IMR-90 (cell line): ENCODE measurements at places on chromosomes 5 and 9. TPM values are rescaled to one million over a fixed set of nuclear protein-coding genes. Genes with fewer than 3 reads are reported as not detected.

ACOT12 gene
- total RNA-seq: not detected in 2 replicates

GRCh38 chr9:84851935-84852585 lies 182.5 kb downstream of the NTRK2 start:
- DNase-seq: peak; percentile 11
- H3K27me3 ChIP-seq: no peaks in the 10 kb centered on the region
- H3K36me3 ChIP-seq: no peaks in the 10 kb centered on the region
- no peaks in the 10 kb centered on the region for H3K4me1 ChIP-seq

DNA sequence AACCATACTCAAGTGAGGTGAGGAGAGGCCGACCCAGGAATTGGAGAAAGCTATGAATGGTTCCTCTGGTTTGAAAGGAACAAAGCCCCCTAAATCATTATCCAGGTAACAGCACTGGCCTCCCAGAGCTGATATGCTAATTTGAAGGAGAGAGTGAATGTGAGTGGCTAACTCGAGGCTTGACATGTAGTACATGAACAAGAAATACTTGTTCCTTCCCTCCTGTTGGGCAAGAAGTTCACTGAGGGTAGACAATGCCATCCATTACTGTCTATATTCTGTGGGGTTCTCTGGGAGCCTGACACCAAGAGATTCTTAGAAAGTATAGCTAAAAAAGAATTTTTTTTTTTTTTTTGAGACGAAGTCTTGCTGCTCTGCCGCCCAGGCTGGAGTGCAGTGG lies 32.5 kb upstream of the ZNF354A start:
- no peak overlapping the region for H3K27ac ChIP-seq
- no peaks in the 10 kb centered on the region for H3K36me3 ChIP-seq
- no peak for DNase-seq
- no peaks in the 10 kb centered on the region for H3K27me3 ChIP-seq

GRCh38 chr9:135526730-135527571 lies 5.7 kb downstream of the LCN1 start:
- no peaks in the 10 kb centered on the region for H3K36me3 ChIP-seq
- H3K4me3 ChIP-seq: no peak overlapping the region
- no peak overlapping the region for H3K27ac ChIP-seq
- DNase-seq: no peak

- H3K36me3 ChIP-seq: no peaks in the 10 kb centered on the region
- no peak for DNase-seq
- H3K4me1 ChIP-seq: no peaks in the 10 kb centered on the region
- no peak overlapping the region for H3K4me3 ChIP-seq
- H3K27me3 ChIP-seq: no peaks in the 10 kb centered on the region
- no peak overlapping the region for H3K27ac ChIP-seq
These were observed 382.9 kb downstream of the MAN2A1 start for GRCh38 chr5:110072651-110073050.

- no peaks in the 10 kb centered on the region for H3K27me3 ChIP-seq
- peaks cover 27% of the 10 kb centered on the region for H3K4me1 ChIP-seq
These were observed 66.4 kb upstream of the PLPP1 start for GRCh38 chr5:55601204-55601618.

GRCh38 chr9:115591584-115591984 lies 473.6 kb upstream of the TNC start:
- H3K4me1 ChIP-seq: peaks cover 24% of the 10 kb centered on the region
- no peaks in the 10 kb centered on the region for H3K36me3 ChIP-seq
- H3K27me3 ChIP-seq: no peaks in the 10 kb centered on the region
- peak overlapping the region; percentile 87 for H3K27ac ChIP-seq

C9orf153 gene
- not detected in 2 replicates for total RNA-seq

DNA sequence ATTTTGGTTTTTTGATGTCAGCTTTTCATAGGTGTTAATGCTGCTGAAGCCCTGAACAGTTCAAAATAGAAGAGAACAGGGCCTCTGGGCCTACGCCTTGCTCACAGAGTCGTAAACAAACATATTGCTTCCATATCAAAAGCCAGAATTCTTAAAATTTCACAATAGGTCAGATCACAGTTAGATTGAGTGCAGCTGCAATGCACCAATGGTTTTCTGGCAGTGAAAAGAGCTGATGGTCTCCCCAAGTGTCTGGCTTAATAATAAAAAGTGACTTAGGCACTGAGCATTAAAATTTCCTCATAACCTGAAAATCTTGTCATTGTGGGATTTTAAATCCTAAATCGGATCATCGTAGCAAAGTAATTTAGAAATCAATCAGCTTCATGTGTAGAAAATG lies 493.0 kb downstream of the CAAP1 start:
- H3K4me3 ChIP-seq: no peak overlapping the region
- no peak for DNase-seq
- H3K4me1 ChIP-seq: no peaks in the 10 kb centered on the region
- no peaks in the 10 kb centered on the region for H3K36me3 ChIP-seq

PCDHB8 gene
- total RNA-seq: 0.18 and 0.28 TPM in 2 replicates

DNA sequence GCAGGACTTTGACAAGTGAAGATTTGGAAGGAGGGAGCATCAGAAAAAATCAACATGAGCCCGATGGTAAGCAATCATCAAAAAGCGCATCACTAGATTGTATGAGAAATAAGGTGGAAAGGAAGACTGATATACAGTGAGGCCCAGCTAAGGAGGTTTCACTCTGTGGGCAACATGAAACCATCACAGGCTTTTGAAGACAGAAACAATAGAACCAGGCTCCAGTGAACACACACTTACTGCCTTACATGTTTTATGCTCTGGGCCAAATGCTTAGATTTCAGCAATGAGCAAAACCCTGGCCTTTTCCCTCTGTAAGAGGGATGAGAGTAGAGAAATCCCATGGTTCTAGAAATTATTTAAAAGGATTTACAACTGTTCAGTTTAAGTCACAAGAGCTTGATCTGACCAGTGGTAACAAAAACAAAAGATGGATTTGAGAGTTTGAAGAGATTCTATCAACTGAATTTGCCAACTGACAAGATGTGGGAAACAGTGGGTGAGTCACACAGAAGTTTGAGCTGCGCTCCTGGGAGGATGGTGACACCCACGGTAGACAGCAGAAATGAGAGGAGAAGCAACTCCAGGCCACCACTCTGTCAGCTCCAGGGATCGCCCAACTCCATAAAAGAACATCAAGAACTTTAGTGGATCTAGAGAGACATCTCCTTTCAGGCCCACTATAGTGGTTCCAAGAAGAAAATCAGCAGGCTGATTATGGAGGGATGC lies 261.8 kb downstream of the MCTP1 start:
- no peak overlapping the region for H3K4me3 ChIP-seq
- H3K27ac ChIP-seq: no peak overlapping the region
- DNase-seq: no peak
- H3K27me3 ChIP-seq: no peaks in the 10 kb centered on the region
- no peaks in the 10 kb centered on the region for H3K36me3 ChIP-seq

DNA sequence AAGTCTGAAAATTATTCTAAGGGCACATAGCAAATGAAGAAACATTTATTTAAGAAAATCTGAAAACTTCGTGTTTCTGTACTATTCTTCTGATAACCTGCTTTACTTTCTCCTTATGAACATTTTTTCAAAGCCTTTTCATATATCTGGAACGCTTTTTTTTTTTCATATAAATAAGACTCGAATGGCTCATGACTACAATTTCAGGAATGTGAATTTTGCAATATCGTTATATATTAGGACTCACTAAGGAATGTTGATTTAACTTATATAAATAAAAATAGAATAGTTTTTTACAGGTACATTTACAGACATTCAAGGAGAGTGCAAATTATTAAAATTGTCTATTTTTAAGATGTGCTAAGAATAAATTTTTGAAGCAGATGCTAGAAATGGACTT lies 42.9 kb downstream of the GPBP1 start:
- peak; percentile 82 for DNase-seq
- H3K4me3 ChIP-seq: no peak overlapping the region
- H3K4me1 ChIP-seq: peaks cover 14% of the 10 kb centered on the region
- H3K27me3 ChIP-seq: no peaks in the 10 kb centered on the region
- H3K36me3 ChIP-seq: peaks cover 9% of the 10 kb centered on the region

LRRC19 gene
- not detected in 2 replicates for total RNA-seq

DNA sequence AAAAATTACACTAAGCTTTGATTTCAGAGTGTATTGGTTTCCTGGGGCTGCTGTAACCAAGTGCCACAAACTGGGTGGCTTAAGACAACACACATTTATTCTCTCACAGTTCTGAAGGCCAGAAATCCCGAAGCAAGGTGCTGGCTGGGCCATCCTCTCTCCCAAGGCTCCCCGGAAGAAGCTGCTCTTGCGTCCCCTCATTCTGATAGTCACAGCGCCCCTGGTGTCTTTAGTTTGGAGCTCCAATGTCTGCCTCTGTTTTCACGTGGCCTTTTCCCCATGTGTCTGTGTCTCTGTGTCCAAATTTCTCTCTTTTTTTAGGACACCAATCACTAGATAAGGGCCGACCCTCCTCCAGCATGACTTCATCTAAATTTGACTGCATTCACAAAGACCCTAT lies 56.7 kb downstream of the ROPN1L start:
- DNase-seq: no peak
- H3K4me3 ChIP-seq: no peak overlapping the region
- H3K27ac ChIP-seq: no peak overlapping the region
- H3K27me3 ChIP-seq: no peaks in the 10 kb centered on the region
- H3K4me1 ChIP-seq: peaks cover 2% of the 10 kb centered on the region; the same call in 1 of the 2 replicates

DNA sequence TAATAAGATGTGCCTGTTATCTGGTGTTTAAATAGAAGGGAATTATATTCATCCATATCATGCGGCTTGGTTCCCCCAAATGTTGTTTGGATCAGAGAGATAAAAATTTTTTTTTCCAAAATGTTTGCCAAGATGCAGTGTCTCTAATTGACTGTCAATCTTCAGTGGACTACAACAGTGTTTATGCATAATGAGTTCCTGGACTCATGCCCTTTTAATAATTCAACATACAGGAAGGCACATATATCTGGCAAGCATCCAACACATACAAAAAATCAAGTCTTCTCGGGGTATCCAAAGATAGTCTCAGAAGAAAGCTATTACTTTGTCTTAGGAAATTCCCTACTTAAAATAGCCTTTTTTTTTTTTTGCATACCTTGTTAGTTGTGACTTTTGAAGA lies 1534.7 kb downstream of the EFNA5 start:
- no peaks in the 10 kb centered on the region for H3K36me3 ChIP-seq
- peaks cover 2% of the 10 kb centered on the region; the same call in 1 of the 2 replicates for H3K4me1 ChIP-seq
- H3K27ac ChIP-seq: no peak overlapping the region
- no peak overlapping the region for H3K4me3 ChIP-seq
- no peaks in the 10 kb centered on the region for H3K27me3 ChIP-seq

TEK gene
- 10.8 and 11.7 TPM in 2 replicates for total RNA-seq

OR13J1 gene
- not detected in 2 replicates for total RNA-seq

DNA sequence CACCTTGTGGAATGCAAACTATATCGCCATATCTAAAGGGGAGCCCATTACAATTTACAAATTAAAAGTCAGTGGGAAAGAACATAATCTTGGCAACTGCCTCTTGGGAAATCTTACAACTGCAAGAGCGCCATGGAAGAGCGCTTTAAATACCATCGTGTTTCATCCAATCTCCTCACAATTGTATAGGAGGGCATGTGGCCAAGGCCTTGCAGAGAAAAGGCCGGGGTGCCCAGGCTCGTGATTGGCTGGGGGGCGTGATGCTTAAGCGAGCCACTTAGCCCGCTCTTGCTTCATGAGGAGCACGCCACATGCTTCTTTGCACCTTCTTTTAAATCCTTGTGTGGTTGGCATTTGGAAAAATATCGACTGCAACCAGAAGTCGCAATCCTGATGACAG lies 69.8 kb upstream of the NFIB start:
- no peak overlapping the region for H3K27ac ChIP-seq
- no peak overlapping the region for H3K4me3 ChIP-seq

GRCh38 chr9:137550231-137550621 lies at the start of gene PNPLA7:
Gene PNPLA7 (minus strand): TSS chr9:137550402. CDS start chr9:137550197, 205 bp downstream.
- H3K4me3 ChIP-seq: peak within 1 kb of the TSS; percentile 85
- H3K27ac ChIP-seq: peak within 1 kb of the TSS; percentile 57
- H3K27me3 ChIP-seq: no peaks in the 10 kb centered on the region
- DNase-seq: peak; percentile 43

DNA sequence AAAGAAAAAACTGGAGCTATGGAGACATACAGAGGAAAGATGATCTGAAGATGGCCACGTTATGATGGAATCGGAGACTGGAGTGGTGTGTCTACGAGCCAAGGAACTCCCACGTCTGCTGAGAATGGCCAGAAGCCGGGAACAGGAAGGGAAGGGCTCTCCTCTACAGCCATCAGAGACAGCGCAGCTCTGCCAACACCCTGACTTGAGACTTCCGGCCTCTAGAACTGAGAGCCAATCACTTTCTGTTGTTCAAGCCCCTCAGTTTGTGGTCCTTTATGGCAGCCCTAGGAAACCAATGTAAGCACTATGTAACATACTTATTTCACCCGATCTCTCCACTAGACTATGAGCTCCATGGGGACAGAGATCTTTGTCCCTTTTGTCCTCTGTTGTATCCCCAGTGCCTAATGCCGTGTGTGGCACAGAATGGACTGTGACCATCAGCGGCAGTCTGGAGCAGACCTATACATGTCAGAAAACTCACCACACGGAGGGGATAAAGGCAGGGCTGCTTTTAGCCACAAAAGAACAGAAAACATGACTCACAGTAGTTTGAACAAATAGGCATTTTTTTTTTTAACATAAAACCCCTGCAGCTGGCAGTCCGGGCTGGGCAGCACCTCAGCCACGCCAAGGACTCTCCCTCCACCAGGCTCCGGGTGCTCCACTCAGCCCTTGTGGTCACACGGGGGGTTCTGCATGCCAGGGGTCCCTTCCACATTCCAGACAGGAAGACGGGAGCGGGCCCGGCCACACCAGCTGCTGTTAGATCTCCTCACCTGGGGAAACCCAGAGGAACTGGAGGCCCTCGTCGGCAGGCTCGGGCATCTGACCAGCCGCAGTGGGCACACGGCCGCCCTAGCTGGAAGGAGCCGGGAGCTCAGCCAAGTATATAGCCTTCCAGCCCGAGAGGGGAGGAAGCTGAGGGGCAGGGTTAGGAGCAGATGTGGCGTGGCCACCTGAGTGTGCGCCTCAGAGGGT lies 16.1 kb upstream of the MXD3 start:
- peak; percentile 33 for DNase-seq
- peaks cover 2% of the 10 kb centered on the region; the same call in 1 of the 2 replicates for H3K4me1 ChIP-seq
- no peak overlapping the region for H3K4me3 ChIP-seq
- no peaks in the 10 kb centered on the region for H3K27me3 ChIP-seq
- H3K27ac ChIP-seq: no peak overlapping the region
- H3K36me3 ChIP-seq: peaks cover 31% of the 10 kb centered on the region

- peaks cover 1% of the 10 kb centered on the region; the same call in 1 of the 2 replicates for H3K4me1 ChIP-seq
- H3K27me3 ChIP-seq: peaks cover 21% of the 10 kb centered on the region
- no peaks in the 10 kb centered on the region for H3K36me3 ChIP-seq
- H3K27ac ChIP-seq: no peak overlapping the region
These were observed 161.0 kb upstream of the ZNF618 start for GRCh38 chr9:113715086-113715485.

DNA sequence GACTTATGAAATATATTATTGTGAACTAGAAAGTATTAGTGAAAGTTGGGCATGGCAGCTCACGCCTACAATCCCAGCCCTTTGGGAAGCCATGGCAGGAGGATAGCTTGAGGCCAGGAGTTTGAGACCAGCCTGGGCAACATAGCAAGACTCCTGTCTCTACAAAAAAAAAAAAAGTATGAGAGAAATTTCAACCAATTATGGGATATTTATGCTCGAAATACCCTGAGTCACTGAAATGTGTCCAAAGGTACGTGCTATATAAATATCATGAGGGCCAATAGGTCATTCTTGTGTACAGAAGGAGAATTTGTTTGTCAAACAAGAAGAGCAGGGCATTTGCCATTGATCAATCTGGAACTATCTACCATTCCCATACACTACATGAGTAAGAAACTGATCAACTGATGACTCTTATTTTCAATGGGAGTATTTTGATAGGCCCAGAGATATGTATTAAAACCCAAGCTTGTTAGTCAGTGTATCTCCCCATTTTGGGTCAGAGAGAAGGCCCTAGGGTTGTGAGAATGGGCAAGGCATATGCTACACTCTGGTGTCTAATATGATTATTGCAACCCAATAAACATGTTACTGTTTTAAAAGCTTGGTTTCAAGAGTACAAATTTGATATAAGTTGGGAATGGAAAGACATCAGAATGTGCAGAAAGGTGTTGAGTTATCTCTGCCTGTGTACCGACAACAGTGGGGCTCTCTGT lies 21.7 kb upstream of the HOMER1 start:
- no peaks in the 10 kb centered on the region for H3K36me3 ChIP-seq
- no peaks in the 10 kb centered on the region for H3K4me1 ChIP-seq
- peak; percentile 5 for DNase-seq
- no peak overlapping the region for H3K4me3 ChIP-seq
